ENCODE measurements at places on chromosomes 13 and 19.

DNA sequence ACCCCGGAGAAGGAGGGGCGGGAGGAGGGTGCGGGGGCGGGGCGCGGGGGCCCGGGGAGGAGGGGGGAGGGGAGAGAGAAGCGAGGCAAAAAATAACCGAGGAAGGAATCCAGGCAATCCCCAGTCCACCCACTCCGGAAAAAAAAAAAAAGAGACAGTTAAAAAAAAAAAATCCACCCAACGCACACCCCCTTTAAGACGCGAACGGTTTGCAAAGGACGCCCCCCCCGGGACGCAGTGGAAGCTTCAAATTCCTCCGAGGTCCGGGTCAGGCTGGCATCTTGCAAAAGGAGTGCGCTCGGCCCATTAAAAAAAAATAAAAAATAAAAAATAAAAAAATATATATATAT is at the start of gene CACNA1A:
CACNA1A (minus strand) TSS at position 9 of the 350 bp plus-strand sequence. CDS start 255 bp downstream, outside the sequence.
- no peak for DNase-seq

DNA sequence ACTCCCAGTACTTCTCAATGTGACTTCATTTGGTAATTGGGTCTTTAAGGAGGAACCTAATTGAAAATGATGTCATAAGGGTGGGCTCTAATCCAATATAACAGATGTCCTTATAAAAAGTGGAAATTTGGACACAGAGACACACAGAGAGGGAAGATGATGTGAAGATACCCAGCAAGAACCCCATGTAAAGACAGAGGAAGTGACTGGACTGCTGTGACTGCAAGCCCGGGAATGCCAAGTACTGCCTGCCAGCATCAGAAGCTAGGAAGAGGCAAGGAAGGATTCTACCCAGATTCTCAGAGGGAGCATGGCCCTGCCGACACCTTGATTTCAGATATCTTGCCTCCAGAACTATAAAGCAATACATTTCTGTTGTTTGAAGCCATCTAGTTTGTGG is 239.3 kb downstream of the KCTD12 start:
- DNase-seq = no peak

DNA sequence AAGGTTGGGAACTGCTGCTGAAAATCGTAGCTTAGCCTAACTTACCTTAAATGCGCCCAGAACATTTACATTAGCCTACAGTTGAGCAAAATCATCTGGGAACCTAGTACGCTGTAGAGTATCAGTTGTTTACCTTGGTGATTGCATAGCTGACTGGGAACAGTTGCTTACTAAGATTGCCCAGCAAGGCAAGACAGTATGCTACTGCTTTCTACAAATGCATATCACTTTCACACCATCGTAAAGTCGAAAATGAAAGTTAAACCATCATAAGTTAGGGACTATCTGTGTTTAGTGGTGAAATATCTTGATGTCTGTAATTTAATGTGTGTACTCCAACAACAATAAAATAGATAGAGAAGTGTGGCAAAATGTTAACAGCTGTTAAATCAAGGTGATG is 1670.6 kb upstream of the PCDH20 start:
- DNase-seq = no peak

- DNase-seq = no peak
Observed at GRCh38 chr13:104595511-104595910, 1529.3 kb upstream of the SLC10A2 start.

- DNase-seq = no peak
Observed at GRCh38 chr13:98475522-98475921, 101.4 kb downstream of the STK24 start.

Data from midbrain (tissue), 1 donor.